GM23338 (cell line): ENCODE measurements at places on chromosomes 6 and 20. TPM values are rescaled to one million over a fixed set of nuclear protein-coding genes. Genes with fewer than 3 reads are reported as not detected.

DNA sequence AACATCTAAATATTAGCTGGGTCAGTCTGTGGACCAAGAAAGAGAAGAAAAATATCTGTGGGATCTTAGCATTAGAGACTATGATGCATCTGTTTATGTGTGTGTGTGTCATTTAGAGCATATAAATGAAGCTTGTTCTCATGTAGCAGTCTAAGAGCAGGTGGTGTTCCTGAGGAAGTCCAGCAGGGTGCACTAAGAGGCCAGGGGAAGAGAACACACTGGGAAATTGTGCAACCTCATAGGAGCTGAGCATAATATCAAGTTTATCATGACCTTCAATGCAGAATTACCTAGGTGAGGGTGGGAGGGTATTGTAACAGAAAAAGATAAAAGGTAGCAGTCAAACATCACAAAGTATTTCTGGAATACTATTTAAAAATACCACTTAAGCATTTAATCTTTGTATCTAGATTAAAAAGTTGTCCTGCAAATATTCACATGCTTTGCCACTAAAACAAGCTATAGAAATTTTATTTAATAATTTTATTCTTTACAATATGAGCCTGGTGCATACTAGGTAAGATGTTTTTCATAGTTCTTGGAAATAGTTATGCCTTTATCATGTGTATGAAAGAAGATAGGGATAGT is 80.5 kb downstream of the SMPDL3A start:
- no peaks in the 10 kb centered on the region for H3K36me3 ChIP-seq
- no peaks in the 10 kb centered on the region for H3K4me1 ChIP-seq
- H3K27me3 ChIP-seq = no peaks in the 10 kb centered on the region
- no peak overlapping the region for H3K4me3 ChIP-seq

The PKIB gene
- 170 TPM in 2 replicates for total RNA-seq

DNA sequence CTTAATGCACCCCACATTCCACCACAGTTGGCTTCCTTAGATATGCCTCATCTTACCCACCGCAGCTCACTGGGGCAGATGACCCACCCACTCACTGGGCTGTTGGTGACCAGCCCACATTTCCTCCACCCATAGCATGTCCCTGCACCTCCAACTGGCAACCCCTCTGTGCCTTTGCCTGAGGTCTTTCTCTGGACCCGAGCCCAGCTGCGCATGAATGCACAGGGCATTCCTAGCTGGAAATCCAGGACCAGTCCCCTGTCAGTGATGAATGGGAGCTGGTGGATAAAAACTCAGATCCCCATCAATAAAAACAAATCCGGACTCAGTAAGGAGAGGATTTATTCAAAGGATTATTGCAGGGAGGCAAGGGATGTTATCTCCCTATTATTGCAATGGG is 75.0 kb downstream of the ISM1 start:
- no peak overlapping the region for H3K4me3 ChIP-seq
- H3K27ac ChIP-seq = no peak overlapping the region
- no peaks in the 10 kb centered on the region for H3K27me3 ChIP-seq
- no peak for DNase-seq

GRCh38 chr6:47303342-47303741 is 6.4 kb downstream of the TNFRSF21 start:
- no peaks in the 10 kb centered on the region for H3K36me3 ChIP-seq
- peaks cover 42% of the 10 kb centered on the region for H3K4me1 ChIP-seq
- DNase-seq = no peak
- H3K27me3 ChIP-seq = no peaks in the 10 kb centered on the region
- no peak overlapping the region for H3K4me3 ChIP-seq

- no peak overlapping the region for H3K27ac ChIP-seq
- DNase-seq = no peak
- no peaks in the 10 kb centered on the region; the same call in 1 of the 2 replicates for H3K4me1 ChIP-seq
- H3K27me3 ChIP-seq = no peaks in the 10 kb centered on the region
Measured at GRCh38 chr6:11601776-11602605, 64.4 kb downstream of the TMEM170B start.

DNA sequence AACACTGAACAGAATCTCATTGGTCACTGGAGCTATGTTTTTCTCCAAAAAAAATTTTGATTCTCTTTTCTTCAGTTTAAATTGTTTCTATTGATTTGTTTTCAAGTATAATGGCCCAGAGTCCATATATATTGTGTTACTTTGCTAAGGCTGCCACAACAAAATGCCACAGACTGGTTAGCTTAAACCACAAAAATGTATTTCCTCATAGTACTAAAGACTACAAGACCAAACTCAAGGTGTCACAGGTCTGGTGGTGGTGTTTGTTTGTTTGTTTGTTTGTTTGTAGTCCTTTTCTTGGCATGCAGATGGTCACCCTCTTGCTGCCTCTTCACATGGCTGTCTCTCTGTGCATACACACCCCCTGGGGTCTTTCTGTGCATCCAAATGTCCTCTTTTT is 34.0 kb downstream of the BMP5 start:
- no peak overlapping the region for H3K4me3 ChIP-seq
- H3K36me3 ChIP-seq = no peaks in the 10 kb centered on the region
- no peaks in the 10 kb centered on the region for H3K27me3 ChIP-seq
- H3K27ac ChIP-seq = no peak overlapping the region

The CHRNA4 gene
- total RNA-seq = 1.9 and 3.9 TPM in 2 replicates

DNA sequence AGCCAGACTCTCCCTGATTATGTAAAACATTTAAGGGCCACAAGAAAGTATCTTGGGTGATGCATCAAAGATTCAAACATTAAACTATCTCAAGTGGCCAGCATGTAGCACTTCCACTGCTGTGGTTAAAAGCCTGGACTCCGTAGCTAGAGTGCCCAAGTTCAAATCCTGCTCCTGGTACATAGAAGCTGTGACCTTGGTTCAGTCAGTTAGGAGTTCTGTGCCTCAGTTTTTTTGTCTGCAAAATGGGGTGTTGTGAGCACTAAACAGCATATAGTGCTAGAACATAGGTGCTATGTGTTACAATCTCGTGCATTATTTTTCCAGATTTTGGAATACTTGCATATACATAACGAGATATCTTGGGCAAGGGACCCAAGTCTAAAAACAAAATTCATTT is 68.7 kb downstream of the PSMG4 start:
- no peaks in the 10 kb centered on the region for H3K27me3 ChIP-seq
- H3K36me3 ChIP-seq = peaks cover 5% of the 10 kb centered on the region; the same call in 1 of the 2 replicates
- DNase-seq = no peak
- H3K4me3 ChIP-seq = no peak overlapping the region

DNA sequence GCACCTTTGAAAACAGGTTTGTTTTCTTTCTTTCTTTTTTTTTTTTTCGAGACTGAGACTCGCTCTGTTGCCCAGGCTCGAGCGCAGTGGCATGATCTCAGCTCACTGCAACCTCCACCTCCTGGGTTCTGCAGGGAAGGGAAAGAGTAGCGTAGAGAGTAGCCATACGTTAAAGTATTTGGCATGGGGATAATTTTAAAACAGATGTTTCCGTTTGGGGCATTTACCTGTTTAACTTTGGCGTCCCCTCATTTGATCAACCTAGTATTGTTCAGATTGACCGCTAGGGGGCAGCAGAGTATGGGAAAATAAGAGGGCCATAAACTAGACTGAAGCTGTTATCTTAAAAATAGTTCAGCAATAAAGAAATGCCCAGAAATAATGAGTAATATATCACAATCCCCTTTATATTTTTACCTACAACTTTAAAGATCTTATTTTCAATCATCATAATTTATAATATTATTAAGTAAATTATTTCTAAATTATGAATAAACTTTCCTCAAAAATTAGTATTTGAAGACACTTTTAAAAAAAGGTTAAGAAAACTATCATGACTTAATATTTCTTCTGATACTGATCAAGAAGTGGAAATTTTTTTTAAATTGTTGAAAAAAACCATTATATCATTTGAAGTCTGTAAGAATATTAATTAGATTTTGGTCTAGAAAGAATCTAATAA is 7.6 kb upstream of the TAAR9 start:
- peak; percentile 82 for DNase-seq
- H3K4me1 ChIP-seq = no peaks in the 10 kb centered on the region
- H3K27ac ChIP-seq = no peak overlapping the region
- H3K4me3 ChIP-seq = no peak overlapping the region

The ZFP64 gene
- total RNA-seq = 25.3 and 30.4 TPM in 2 replicates

DNA sequence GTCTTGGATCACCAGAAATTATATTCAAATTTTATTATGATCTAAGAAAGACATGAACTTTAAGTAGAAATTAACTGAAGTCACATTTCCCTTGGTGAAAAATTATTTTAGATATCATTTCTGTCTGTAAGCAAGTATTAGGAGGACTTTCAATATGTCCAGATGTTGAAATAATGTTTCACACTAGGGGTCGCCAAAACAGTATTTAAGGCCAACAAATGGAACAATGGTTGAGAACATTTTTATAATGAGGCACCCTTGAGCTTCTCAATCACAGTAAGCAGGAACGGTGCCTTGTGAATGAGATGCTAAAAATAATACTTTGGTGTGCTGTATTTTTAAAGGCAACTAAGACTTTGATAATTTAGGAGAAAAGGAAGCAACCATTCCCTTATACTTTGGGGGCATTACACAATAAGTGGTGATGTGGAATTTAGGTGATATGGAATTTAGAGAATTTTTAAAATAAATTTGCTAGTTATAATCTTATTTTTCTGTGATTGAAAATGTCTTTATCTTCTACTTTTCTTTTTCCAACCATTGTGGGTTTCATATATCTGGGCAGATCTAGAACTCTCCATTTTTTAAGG is 9.6 kb upstream of the SF3B5 start:
- H3K4me3 ChIP-seq = no peak overlapping the region
- no peak overlapping the region for H3K27ac ChIP-seq
- DNase-seq = peak; percentile 83
- no peaks in the 10 kb centered on the region for H3K27me3 ChIP-seq
- no peaks in the 10 kb centered on the region for H3K4me1 ChIP-seq

GRCh38 chr6:10555625-10556309 is 34.6 kb downstream of the GCNT2 start:
- no peaks in the 10 kb centered on the region for H3K36me3 ChIP-seq
- DNase-seq = peak; percentile 91
- H3K27ac ChIP-seq = peak overlapping the region; percentile 85
- H3K4me1 ChIP-seq = peaks cover 36% of the 10 kb centered on the region
- H3K4me3 ChIP-seq = peak overlapping the region; percentile 81

The MACROD2 gene
- 2.0 and 2.8 TPM in 2 replicates for total RNA-seq

- H3K36me3 ChIP-seq = no peaks in the 10 kb centered on the region
- no peak overlapping the region for H3K27ac ChIP-seq
- no peak overlapping the region for H3K4me3 ChIP-seq
- DNase-seq = no peak
- no peaks in the 10 kb centered on the region for H3K27me3 ChIP-seq
- no peaks in the 10 kb centered on the region for H3K4me1 ChIP-seq
Measured at GRCh38 chr6:63516186-63516944, 55.9 kb upstream of the LOC128125822 start.

DNA sequence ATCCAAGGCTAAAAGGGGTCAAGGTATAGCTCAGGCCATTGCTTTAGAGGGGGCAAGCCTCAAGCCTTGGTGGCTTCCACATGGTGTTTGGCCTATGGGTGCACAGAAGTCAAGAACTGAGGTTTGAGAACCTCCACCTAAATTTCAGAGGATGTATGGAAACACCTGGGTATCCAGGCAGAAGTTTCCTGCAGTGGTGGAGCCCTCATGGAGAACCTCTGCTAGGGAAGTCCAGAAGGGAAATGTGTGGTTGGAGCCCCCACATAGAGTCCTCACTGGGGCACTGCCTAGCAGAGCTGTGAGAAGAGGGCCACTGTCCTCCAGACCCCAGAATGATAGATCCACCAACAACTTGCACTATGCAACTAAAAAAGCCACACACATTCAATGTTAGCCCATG is 678.7 kb upstream of the ADGRB3 start:
- peak; percentile 10 for DNase-seq
- 0 out of 2 replicates have a peak, but pooled peaks cover 3% of the 10 kb centered on the region for H3K36me3 ChIP-seq
- H3K27me3 ChIP-seq = no peaks in the 10 kb centered on the region
- H3K4me3 ChIP-seq = no peak overlapping the region
- H3K27ac ChIP-seq = no peak overlapping the region
- H3K4me1 ChIP-seq = no peaks in the 10 kb centered on the region

DNA sequence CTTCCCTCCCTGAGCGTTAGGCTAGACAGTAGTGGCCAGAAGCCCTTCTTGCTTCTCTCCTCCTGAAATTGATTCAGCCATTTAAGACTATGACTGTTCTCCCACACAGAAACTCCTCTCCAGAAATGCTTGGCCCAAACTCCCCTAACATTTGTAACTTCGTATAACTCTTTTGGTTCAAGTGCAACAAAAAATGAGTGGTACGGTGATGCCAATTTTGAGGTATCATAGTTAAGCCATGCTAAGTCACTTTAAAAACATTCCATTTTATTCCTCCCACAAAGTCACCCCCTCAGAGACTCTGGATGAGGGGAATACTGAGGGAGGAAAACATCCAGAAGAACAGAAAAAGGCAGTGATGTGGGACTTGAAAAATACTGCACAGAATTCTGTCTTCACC is 21.1 kb upstream of the ROS1 start:
- H3K4me1 ChIP-seq = peaks cover 9% of the 10 kb centered on the region
- H3K4me3 ChIP-seq = no peak overlapping the region
- DNase-seq = no peak
- no peak overlapping the region for H3K27ac ChIP-seq
- H3K36me3 ChIP-seq = no peaks in the 10 kb centered on the region

The MCUR1 gene
- total RNA-seq = 20.3 and 21.0 TPM in 2 replicates

The COL19A1 gene
- not detected in 2 replicates for total RNA-seq

The PLA2G7 gene
- 1.7 and 2.8 TPM in 2 replicates for total RNA-seq

DNA sequence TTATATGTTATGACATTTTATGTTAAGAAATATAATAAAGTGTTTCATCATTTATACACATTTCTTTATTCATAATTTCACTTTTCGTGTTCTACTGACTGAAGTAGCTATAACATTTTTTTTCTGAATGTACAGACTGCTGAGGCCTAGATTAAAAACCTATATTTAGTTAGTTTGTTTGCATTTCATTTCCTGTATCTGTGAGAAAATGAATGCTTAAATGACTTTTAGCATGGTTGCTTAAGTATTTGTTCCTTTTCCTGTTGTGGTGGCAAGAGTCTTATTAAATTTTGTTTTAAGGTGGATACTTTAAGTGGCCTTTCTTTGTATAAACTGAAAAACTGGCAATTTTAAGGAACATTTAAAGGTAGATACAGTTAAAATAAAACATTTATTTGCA is 779.7 kb upstream of the MAN1A1 start:
- no peak overlapping the region for H3K4me3 ChIP-seq
- H3K4me1 ChIP-seq = no peaks in the 10 kb centered on the region
- H3K27me3 ChIP-seq = no peaks in the 10 kb centered on the region
- DNase-seq = no peak
- no peak overlapping the region for H3K27ac ChIP-seq
- H3K36me3 ChIP-seq = no peaks in the 10 kb centered on the region

The HRH3 gene
- total RNA-seq = 2.9 and 5.2 TPM in 2 replicates

DNA sequence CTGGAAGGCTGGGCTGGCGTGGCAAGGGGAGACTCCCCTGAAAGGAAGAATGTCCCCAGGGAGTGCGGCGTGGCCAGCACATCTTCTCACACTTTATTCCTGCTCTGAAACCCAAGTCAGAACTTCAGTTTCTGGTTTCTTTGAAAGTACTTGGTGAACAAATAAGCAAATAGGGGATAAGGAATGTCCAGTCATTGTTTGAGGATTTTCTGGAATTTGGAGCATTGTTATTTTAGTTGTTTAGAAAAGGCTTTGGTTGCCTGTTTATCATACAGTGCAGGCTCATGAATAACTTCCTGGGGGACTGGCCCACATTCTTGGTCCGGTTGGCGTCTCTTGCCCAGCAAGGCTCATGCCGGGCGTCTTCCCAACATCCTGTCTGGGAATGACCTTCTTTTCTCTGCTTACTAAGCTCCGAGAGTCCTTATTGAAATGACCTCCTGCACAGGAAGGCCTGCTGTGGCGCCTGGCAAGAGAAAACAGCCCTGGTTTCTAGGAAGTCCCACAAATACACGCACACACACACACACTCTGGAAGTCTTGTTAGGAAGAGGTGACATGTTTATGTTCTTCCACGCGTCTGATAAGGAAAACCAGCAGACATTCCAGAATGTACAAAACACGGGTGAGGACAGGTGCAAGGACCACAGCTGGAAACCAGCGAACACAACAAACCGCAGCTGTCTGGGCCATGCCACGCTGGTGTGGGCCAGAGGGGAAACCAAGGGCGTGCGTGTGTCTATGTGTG is 71.9 kb downstream of the TMEM170B start:
- H3K4me3 ChIP-seq = no peak overlapping the region
- H3K27me3 ChIP-seq = no peaks in the 10 kb centered on the region

The RBM39 gene
- total RNA-seq = 248 and 259 TPM in 2 replicates
